ENCODE measurements at places on chromosomes 16 and 17. TPM values are rescaled to one million over a fixed set of nuclear protein-coding genes. Genes with fewer than 3 reads are reported as not detected.

GRCh38 chr16:24117680-24118079 lies 138.5 kb upstream of the CACNG3 start:
- ATAC-seq = no peak

GRCh38 chr17:49588312-49588711 lies 12.6 kb downstream of the NXPH3 start:
- ATAC-seq = no peak

DNA sequence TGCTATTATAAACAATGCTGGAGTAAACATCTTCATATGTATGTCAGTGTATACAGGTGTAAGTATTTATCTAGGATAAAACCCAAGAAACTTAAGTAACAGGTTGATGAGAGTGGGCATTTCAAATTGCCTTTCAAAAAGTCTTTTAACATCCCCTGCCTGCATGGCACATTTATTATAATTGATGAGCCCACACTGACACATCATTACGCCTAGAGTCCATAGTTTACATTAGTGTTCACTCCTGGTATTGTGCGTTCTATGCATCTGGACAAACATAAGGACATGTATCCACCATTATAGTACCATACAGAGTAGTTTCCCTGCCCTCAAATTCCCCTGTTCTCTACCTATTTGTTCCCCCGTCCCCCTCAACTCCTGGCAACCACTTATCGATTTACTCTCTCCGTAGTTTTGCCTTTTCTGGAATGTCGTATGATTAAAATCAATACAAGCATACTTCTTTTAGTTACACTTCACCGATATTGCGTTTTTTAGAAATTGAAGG lies 53.7 kb downstream of the NACA2 start:
- no peak for ATAC-seq

- peak; percentile 2 for ATAC-seq
Measured at GRCh38 chr16:11681976-11682654, 13.9 kb downstream of the SNN start.

DNA sequence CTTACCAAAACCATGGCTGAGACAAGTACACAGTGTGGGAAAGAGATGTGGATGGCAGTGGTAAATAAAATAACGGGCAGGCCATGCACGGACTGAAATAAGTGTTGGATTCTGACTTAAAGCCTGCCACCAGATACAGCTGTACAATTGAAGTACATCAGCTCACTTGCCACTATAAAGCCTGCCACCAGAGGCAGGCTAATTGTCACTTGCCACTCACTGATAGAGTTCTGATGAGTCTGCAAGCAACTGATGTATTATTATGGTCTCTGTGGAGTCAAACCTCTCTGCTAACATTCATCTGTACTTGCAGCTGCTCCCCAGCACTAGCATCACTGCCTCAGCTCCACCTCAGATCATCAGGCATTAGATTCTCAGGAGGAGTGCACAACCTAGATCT lies 93.0 kb downstream of the CYTH1 start:
- no peak for ATAC-seq

GRCh38 chr17:17902877-17903276 lies 66.1 kb upstream of the SREBF1 start:
- no peak for ATAC-seq

DNA sequence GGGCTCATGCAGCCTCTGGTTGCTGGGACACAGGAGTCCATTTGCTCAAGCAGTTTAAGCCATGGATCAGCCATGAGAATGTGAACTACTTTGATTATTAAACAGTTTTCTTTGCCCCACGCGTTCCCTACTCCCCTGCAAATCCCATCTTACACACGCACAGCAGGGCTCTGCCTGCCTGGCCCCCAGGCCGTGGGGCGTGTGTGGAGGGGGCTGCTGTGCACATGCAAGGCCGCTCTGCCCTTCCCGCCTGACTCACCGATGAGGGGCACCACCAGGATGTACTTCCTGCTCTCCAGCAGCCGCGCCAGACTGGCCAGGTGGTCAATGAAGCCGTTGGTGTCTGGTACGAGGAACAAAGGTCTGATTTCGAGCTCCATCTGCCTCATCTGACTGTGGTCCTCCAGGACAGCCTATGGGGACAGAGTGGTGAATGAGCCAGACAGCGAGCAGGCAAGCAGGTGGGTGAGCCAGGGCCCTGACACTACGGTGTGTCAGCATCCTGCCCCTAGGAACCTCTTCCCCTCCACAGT lies 13.7 kb downstream of the HIC1 start:
- no peak for ATAC-seq

- ATAC-seq = no peak
Measured at GRCh38 chr16:65120831-65121721, 787 bp downstream of the CDH11 start.

DNA sequence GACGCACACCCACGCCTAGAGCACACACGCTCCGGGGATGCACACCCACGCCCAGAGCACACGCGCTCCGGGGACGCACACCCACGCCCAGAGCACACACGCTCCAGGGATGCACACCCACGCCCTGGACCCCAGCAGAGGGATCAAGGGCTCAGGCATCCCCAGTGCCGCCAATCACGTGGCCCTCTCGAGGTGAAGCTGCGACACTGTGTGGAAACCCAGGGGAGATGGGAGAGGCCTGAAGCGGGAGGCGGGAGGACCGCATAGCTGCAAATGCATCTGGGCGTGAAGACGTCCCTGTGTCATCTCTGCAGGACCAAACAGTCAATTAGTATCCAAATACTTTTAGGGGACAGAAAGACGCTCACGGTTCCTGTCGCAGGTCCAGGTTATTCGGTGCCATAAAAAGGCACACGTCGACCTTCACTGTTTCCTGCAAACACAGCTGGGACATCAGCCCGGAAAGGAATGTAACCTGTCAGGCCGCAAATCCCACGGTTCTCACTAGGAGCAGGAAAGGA lies 56.4 kb downstream of the TBC1D16 start:
- ATAC-seq = no peak

GRCh38 chr17:78745407-78746088 lies 36.5 kb downstream of the CYTH1 start:
- no peak for ATAC-seq

DNA sequence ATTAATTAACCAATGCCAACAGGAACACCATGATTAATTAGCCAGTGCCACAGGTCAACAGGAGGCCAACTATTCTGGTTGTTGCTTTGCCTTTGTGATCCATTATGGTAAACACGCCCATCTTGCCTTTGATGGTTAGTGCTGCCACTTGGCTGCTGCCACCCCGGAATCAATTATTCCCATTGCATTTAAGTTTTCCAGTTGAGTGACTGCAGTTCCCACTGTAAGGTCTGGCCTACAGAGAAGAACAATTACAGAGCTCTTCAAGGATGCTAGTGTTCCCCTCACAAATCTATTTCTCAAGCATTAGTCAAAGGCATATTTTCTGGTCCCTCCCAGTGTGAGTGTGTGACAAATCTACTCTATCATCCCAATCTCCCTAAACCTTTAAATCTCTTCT lies 7.1 kb upstream of the CLEC19A start:
- no peak for ATAC-seq

- no peak for ATAC-seq
Measured at GRCh38 chr17:34582901-34583245, 3.5 kb downstream of the TMEM132E start.

- no peak for ATAC-seq
Measured at GRCh38 chr17:15346066-15346595, 4.7 kb upstream of the TEKT3 start.

DNA sequence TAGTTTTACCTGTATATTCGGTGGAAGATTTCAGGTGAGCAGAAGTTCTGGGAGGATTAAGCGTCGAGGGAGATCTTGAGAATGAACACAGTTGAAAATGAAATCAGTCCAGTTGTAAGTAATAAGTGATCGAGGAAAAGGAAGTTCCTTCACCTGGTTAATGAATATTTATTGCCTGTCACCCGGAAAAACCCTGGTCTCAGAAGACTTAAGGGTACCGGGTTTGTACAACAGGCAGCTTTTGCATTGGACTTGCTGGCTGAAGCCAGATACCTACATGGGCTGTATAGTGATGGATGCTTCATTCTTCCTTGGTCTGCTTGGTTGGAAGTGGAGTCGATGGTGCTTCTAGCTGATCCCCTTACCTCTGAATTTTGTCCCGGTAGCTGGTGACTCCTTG lies 72.7 kb downstream of the PRKCA start:
- no peak for ATAC-seq

DNA sequence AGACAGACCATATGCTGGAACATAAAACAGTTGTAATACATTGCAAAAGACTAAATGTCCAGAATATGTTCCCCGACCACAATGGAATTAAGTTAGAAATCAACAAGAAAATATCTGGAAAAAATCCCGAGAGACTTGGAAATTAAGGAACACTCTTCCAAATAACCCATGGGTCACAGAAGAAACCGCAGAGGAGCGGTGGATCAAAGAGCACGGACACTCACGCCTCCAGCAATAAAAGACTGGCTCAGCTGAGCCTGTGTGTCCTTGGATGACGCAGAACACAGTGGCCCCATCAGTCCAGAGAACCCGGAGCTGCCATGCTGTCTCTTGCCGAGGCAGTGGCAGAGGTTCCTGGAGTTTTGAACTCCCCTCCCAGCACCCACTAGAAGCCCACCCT lies 30.9 kb upstream of the FOXF1 start:
- no peak for ATAC-seq

GRCh38 chr16:6573577-6573976 lies 759.1 kb upstream of the RBFOX1 start:
- no peak for ATAC-seq

DNA sequence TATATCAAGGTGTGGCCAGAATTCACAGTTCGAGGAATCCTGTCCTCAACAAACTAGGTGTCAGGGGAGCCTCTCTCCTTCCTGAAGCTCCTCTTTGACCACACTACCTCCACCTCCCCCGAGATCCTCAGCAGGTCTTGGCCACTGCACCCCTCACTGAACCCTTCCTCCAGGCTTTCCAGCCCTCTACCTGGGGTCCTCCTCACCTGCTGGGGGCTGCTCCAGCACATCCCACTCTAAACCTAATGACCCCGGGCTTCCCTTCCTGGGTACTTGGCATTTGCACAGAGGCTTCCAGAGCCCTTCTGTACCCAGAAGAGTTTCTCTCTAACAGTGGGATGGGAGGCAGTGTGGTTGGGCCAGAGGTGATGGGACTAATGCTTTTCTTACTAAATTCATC lies 9.7 kb downstream of the SLC6A2 start:
- no peak for ATAC-seq

DNA sequence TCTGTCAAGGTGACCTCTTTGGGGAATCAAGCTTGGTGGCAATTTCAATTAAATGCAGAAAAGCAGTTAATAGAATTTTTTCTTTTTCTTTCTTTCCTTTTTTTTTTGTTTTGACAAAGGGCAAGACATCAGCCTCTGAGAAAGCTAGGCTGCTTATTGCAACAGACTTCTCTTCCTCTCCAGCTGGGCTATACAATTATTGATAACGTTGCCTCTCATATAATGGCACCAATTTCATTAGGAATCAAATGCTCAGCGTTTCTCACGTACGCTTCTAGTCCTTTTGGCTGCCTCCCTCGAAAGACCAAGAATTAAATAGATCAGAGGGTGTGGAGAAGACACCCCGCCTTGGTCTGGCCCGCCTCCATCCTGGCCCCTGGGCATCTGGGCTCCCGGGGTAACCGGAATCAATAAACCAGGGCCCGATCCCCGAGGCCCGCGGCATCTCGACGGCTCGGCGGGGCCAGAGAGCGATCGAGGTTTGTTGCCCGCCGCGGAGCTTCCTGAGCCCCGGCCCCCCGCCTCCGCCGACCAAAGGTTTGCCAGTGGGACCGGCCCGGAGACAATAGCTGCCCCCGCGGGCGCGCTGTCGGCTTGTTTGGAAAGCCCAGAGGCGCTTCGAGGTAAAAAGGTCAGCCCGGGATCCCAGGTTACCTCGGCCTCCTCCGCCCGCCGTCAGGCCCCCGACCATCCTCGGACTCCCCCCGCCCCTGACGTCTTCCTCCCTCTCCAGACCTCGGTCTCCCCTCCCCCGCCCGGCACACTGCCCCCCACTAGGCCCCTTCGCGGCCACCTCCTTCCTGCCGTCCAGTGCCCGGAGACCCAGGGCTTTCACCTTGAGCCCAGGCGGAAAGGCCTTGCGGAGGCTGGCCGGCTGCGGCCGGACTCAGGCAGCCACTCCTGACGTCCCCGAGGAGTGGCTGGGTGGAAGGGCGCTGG lies 3.9 kb downstream of the HOXB1 start:
- no peak for ATAC-seq

DNA sequence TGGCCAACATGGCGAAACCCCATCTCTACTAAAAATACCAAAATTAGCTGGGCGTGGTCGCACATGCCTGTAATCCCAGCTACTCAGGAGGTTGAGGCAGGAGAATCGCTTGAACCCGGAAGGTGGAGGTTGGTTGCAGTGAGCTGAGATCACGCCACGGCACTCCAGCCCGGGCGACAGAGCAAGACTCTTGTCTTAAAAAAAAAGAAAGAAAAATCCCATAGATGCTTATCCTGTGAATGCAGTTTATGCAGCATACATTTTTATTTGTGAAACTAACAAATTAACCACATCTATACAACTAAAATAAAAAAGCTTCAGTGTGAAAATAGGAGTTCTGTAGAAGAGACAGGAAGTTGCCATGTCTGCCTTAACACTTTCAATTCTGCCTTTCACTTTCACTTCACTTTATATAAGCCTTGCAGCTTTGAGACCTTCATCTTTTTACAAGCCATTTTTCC lies 7.1 kb downstream of the IGSF6 start:
- ATAC-seq = no peak

DNA sequence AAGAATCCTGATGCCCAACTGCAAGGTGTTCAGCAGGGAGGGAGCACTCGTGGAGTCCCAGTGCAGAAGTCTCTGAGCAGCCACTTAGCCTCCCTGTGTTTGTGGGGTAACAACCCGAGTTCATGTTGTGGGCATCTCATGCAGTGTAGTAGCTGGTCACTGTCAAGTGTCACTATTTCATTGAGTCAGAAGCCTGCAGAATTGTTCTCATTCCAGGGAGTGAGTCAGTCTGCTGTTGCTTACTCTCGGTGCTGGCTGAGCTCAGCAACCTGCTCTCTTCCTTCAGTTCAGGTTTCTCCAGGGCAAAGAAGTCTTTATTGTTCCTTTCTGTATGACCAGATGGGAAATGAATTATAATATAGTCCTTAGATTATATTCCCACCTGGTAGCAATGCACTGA lies 24.1 kb downstream of the HMOX2 start:
- peak; percentile 88 for ATAC-seq

GRCh38 chr17:38619451-38619795 lies 13.7 kb upstream of the SRCIN1 start:
- ATAC-seq = no peak

- no peak for ATAC-seq
Measured at GRCh38 chr16:67296420-67296819, 17.1 kb downstream of the PLEKHG4 start.

- peak; percentile 69 for ATAC-seq
Measured at GRCh38 chr17:40355123-40355803, 9.3 kb downstream of the GJD3 start.

Gene EVPLL
- not detected for total RNA-seq

Gene CES4A
- total RNA-seq = 6.1 TPM

Gene MYH13
- not detected for total RNA-seq

Gene DHRS7B
- 43.3 TPM for total RNA-seq

Gene NTN1
- total RNA-seq = 95.6 TPM

Gene DOC2B
- total RNA-seq = 10.8 TPM

Gene NDUFAF8
- total RNA-seq = 22.6 TPM

Gene WSCD1
- 3.2 TPM for total RNA-seq
